ENCODE measurements at places on chromosomes 6 and 20. TPM values are rescaled to one million over a fixed set of nuclear protein-coding genes. Genes with fewer than 3 reads are reported as not detected.

Gene TBC1D22B
- total RNA-seq = 10.0 TPM

Gene ASIP
- total RNA-seq = not detected

Gene SDCBP2
- total RNA-seq = 107 TPM

Gene PIGT
- total RNA-seq = 43.0 TPM

Gene SLC17A9
- 0.76 TPM for total RNA-seq

- ATAC-seq = no peak
These were observed 742.0 kb upstream of the POU3F2 start for GRCh38 chr6:98092331-98092730.

GRCh38 chr20:37376324-37376723 lies 30.4 kb downstream of the SRC start:
- ATAC-seq = no peak

- no peak for ATAC-seq
These were observed 525.5 kb downstream of the TENT5A start for GRCh38 chr6:81226957-81227356.

DNA sequence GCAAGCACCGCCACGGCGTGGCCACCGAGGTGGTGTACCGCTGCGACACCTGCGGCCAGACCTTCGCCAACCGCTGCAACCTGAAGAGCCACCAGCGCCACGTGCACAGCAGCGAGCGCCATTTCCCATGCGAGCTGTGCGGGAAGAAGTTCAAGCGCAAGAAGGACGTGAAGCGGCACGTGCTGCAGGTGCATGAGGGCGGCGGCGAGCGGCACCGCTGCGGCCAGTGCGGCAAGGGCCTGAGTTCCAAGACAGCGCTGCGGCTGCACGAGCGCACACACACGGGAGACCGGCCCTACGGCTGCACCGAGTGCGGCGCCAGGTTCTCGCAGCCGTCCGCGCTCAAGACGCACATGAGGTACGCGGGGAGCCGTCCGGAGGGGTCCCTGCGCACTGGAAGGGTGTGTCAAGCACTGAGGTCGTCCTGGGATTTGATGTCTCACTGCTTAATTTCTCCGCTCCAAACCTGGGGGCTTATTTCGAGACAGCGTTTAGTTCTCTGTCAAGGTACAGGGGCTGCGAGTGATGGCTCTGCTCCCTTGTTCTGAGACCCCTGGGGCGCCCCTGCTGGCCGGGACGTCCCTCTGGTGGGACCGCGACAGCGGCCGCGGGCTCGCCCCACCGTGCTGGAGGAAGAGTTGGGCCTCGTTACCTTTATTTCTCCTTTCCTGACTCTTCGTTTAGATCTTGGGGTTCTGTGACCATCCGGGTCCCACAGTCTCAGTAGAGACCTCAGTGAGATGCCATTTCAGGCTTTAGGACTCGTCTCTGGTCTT lies 3.6 kb downstream of the GZF1 start:
- ATAC-seq = no peak

DNA sequence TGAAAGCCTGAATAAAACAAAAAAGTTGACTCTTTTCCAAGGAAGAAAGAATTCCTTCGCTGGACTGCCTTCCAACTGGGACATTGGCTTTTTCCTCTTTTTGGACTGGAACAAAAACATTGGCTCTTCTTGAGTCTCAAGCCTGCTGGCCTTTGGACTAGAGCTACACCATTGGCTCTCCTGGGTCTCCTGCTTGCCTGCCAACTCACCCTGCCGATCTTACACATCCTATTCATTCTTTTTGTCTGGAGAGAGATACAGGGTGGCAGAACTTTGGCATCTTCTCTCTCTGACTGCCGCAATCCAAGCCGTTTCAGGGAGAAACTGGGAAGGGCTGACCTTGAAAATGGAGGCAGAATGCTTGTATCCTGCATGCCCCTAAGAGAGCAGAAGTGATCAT lies 20.2 kb downstream of the DDO start:
- ATAC-seq = no peak

DNA sequence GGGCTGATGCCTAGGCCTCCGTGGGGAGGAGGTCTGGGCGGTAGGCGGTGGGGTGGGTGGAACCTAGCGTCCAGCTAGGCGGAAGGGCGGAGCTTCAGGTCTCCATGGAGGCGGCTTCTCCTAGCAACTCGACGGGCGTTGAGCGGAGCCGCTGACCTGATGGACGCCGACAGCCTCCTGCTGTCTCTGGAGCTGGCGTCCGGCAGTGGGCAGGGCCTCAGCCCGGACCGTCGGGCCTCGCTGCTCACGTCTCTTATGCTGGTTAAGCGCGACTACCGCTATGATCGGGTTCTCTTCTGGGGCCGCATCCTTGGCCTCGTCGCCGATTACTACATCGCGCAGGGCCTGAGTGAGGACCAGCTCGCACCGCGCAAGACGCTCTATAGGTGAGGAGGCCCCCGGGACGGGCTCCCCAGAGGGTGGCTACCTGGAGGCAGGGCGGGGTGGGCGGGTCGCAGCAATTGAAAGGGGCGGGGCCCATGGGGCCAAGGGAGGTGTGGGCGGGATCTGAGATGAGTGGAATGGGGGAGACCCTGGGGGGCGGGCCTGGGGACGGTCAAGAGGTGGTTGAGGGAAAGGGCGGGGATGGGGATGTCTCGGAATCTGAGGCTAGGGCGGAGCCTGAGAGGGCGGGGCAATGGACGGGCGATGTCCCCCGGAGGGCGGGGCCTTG lies at the start of gene RSPH9:
TSS of gene RSPH9 (plus strand) at position 97 of the 673 bp plus-strand sequence. CDS start at position 160, 63 bp downstream.
- ATAC-seq = peak; percentile 44

DNA sequence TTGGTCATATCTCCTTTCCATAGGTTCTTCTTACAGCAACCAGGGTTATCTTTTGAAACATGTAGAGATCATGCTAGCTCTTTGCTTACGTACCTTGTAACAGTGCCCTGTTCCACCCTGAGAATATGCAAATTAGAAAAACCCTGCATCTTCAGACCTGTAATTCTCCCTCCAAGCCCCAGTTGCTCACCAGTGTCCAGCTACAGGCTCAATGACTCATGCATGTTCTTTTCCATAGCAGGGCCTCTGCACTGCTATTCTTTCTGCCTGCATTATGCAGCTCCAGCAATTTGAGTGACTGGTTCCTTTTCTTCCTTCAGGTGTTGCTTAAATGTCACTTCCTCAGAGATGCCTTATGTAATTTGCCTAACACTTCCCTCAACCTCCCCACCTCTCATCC lies 636.2 kb downstream of the KHDRBS2 start:
- no peak for ATAC-seq

GRCh38 chr6:52839124-52840055 lies 1.2 kb downstream of the GSTA5 start:
- ATAC-seq = peak; percentile 99

DNA sequence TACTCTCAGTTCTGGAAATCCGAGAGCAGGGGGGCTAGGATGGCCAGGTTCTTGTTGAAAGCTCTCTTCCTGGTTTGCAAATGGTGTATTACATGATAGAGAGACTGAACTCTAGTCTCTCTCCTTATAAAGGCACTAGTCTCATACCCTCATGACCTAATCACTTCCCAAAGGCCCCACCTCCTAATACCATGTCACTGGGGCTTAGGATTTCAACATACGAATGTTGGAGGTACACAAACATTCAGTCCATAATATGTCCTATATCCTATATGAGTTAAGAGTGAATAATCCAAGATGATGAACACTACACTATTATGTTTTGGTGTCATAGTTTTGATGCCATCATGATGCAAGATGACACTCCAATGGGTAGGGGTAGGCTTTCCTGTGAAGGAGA lies 20.0 kb upstream of the TXLNB start:
- peak; percentile 25 for ATAC-seq
